GM10248 (cell line): ENCODE measurements at places on chromosomes 1 and 21.

DNA sequence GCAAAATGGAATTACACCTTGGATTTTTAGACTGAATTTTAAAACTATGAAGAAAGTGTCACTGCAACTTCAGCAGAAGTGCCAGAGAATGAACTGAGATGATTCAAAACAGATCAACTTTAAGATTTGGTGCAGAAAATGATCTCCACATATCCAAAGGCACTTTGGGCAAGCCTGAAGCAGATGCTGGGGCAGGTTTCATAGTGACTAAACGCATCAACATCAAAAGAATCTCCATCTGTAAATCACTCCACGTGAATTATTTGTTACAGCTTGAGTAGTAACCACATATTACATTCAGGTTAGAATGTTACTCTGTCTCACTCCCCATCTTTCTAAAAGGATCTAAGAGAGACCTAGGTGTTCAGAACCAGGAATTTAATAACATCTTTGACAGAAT, 329.0 kb upstream of the ESRRG start:
- no peak for DNase-seq

DNA sequence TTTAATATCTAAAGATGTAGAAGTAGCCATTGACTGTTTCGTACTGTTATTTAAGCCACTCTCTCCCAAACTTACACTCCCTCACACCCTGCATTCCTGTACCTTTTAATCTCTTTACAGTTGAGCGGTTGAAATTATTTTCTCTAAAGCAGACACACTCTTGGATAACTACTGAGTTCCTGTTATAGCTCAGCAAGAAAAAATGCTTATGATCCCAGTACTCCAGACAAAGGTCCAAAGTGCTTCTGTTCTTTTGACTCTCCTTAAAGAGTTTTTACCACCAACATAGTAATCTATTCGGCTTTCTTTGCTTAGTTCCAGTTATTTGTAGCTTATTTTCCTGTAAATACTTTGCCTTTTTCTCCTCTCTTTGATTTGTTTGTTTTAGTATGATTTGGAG, 100.1 kb downstream of the ATF6 start:
- no peak for DNase-seq

- DNase-seq, result no peak
These were observed 9.2 kb downstream of the SLC35D1 start for GRCh38 chr1:67044631-67045270.

DNA sequence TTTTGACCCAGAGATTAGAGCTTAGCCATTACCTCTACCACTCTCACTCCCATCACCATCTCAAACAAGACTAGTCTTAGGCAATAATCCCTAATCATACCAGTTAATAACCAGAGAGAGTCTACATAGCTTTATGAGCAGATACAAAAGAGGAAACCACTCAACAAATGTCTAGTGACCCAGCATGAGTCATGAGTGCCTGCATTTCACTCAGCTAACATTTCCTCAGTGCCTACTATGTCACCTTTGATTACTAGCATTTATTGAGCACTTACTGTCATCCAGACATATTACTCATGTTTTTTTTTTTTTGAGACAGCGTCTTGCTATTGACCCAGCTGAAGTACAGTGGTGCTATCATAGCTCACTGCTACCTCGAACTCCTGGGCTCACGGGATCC, 35.9 kb upstream of the GALNT2 start:
- no peak for DNase-seq

DNA sequence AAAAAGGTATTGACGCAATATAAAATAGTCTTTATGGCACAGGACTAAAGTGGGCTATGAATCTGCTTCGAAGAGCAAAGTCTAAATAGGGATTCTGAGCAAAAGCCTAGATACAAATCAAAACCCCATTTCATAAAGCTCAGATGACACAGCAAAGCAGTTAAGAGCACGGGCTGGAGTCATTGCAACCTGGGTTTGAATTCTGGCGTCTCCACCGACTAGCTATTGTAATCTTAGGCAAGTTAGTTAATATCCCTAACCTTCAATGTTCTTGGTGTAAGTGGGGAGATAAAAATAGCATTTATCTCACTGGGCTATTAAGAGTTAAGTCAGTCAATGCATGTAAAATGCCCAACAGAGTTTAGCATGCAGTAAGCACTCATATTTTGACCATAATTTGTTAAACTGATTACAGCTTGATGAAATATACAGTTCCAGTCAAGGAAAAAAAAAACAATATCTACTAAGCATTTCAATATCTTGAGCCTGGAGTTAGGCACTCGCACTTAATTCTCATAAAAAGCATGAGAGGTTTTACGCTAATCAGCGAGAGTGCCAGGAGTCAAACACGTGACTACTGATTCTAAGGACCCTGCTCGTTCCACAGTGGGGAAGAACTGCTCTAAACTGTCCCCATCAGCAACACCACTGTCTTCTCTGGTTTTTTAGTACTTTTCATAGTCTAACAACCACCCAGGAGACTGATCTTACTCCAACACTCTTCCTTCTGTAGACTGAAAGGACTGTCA, 75.5 kb downstream of the JAK1 start:
- DNase-seq, result no peak

GRCh38 chr1:64523413-64524337, 53.7 kb downstream of the CACHD1 start:
- DNase-seq, result no peak

DNA sequence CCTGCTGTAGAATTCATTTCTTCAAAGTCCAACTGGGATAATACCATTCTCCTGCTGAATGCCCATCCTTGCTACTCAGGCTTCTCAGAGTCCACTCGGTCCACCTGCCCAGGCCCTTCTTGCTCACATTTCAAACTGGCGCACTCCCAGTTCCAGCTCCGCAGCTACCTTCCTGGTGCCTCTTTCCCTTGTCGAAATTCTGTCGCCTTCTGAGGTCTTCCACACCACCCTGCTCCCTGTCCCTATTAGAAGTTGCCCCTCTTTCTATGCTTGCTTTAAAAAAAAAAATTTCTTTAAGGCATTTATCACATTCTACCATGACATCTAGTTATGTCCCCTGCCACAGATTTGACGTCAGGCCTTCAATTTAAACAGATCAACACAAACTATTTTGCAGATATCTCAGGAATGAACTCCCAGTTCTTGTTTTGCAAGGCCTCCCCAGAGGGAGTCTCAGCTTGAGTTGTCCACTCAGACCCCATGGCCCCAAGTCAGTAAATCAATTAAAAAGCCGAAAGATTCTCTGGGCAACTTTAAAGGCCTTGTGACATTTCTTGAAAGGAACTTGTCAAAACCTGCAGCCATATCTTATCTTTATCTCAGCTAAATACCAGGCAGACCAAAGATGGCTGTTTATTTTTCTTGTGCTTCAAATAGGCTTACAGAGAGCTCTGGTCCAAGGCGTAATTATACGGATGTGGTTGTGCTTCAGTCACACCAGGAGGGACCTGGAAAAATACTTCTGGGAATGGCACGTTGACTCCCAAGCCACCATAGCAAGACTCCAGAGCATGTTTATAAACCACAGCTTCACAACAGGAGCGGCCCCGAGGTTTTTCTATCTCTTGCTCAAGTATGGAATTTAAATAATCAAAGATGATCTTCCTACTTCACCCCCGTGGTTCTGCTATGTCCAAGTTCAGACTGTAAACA, 2.2 kb downstream of the FAM89A start:
- DNase-seq, result no peak

DNA sequence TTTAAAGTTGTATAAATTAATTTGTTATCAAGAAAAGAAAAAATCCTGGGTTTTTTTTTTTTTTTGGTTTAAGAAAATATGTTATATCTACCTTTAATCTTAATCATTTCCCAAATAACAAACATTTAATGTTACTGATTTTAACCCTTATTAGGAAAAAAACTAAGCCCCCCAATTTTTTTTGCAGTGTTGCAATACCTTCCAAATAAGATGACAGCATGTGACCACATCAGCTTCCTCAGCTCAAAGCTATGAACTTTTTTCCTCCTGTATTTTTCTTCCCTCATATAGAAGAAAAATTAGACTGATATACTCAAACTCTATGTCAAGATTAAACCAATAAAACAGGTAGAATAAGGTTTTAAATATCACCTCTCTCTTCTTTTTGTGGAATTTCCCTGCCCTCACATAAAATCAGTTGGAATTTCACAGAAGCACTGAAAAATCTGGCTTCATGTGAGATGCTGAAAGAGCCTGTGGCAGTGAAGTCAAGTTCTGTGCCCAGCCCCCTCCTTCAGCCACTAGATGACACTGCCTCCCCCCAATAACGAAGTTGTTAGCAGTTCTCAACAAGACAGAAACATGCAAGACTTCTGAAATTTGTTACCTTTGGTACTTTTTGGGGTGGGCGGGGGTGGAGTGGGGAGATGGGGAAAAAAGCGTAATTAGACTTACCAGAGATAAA, 9.6 kb upstream of the SMYD2 start:
- no peak for DNase-seq

GRCh38 chr1:107966550-107966949, 1.6 kb upstream of the VAV3 start:
- no peak for DNase-seq

GRCh38 chr1:59108481-59109317, 188.2 kb upstream of the FGGY start:
- DNase-seq, result no peak

- DNase-seq, result no peak
These were observed 13.8 kb downstream of the PIP5K1A start for GRCh38 chr1:151211972-151212705.

DNA sequence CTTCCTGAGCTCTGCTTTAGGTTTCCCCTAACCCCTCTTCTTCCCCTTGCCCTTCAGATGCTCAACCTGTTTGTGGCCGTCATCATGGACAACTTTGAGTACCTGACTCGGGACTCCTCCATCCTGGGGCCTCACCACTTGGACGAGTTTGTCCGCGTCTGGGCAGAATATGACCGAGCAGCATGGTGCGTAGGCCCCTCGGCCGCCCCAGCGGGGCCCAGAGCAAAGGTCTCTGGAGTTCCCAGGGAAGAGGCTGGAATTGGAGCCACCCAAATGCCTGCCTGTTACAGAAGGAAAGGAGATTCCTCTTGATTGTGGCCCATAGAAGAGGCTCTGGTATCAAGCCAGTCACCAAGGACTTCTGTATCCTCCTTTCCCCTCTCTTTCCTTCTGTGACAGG, 285.5 kb downstream of the ZNF648 start:
- DNase-seq, result no peak

DNA sequence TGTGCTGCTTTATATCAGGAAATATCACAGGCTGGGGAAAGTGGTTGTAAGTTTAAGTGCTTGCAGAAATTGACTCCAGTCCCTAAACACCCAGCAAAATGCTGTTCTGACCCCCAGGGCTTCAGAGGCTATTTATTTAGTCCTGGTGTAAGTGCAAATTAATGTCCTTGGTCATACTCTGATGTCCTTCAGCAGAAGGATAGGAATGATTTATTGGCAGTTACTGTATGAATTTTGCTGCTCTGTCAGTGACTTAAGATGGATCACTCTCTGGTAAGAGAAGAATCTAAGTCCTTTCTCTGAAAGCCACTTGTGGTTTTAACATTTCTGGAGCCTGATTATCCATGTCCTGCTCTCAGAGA, 21.9 kb downstream of the FAM20B start:
- no peak for DNase-seq

DNA sequence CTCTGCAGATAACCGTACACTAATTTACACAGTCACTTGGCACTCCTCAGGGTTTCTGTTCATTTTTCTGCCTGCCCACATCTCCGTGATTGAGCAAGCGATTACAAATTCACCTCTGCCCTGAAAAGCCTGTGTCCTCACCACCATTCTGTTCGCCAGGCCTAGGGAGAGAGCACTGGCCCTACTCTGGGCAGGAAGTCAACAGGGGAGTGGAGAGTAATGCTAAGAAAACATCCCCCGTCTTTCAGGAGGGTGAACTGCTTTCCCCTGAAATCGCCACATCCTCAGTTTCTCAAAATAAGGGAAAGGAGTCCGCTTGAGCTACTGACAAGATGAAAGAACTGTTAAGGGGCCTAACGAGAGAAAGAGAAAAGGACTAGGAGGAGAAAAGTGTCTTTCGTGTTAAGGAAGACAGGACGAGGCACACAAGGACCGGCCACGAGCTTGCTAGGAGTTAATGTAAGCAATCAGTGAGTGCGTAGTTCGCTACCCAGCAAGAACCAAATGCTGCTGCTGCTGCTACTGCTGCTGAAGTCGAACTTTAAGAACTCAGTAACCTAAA, 632 bp downstream of the PEX19 start:
- DNase-seq, result peak; percentile 19

- DNase-seq, result no peak
These were observed 39.5 kb downstream of the RASAL2 start for GRCh38 chr1:178133239-178133989.

DNA sequence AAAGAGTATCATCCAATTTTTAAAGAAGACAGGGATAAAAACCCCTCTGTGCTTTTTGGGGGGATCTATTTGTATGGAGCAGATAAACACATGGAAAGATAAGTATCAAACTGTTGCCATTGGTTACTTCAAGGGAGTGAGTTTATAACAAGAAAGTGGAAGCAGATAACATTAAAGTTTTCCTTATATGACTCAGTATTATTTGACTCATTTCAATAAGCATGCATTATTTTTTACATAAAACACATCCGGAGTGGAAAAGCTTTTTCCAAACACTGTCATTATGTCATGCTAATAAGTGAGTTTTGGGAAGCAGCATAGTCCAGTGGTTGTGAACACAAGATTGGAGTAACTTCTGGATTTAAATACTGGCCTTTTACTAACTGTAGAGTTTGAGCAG, 452.2 kb downstream of the LTN1 start:
- no peak for DNase-seq

DNA sequence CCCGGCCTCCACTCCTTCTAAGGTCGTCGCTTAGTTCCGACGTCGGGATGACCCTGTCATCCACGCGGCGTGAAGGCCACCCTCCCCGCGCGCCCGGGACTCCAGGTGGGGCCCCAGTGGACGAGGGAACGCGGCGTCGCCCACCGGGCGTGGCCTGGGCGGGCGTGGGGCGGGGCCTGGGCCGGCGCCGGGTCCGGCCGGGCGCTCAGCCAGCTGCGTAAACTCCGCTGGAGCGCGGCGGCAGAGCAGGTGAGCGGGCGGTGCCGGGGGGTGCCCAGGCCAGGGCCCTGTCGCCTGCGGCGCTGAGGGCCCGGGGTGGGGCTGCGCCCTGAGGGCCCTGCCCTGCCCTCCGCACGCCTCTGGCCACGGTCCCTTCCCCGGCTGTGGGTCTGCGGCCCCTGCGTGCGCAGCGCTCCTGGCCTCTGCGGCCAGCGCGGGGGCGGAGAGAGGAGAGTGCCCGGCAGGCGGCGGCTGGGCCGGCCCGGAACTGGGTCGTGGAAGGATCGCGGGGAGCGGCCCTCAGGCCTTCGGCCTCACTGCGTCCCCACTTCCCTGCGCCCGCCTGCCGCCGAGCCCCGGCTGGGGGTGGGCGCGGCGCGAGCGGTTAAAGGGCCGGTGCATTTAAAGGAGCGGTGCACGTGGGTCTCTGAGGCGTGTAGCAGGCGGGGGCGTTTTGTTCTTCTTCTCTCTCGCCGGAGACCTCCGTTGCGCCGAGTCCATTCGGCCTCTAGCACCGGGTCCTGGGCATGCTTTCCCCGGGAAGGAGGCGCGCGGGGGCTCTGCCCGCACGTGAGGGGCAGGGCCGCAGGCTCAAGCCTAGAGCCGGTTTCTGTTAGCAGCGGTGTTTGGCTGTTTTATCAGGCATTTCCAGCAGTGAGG, at the start of gene PSEN2:
TSS of gene PSEN2 (plus strand) at position 216 of the 879 bp plus-strand sequence. CDS start 11,292 bp downstream, outside the sequence.
- DNase-seq, result peak; percentile 88

- no peak for DNase-seq
These were observed 43.9 kb downstream of the COQ8A start for GRCh38 chr1:226983992-226984364.
